ENCODE measurements at places on chromosomes 11 and 22.

- DNase-seq, result no peak
Observed at GRCh38 chr11:122137078-122137793, 21.2 kb upstream of the BLID start.

GRCh38 chr11:19557720-19558140 is 154.9 kb upstream of the NAV2 start:
- DNase-seq, result peak; percentile 63

DNA sequence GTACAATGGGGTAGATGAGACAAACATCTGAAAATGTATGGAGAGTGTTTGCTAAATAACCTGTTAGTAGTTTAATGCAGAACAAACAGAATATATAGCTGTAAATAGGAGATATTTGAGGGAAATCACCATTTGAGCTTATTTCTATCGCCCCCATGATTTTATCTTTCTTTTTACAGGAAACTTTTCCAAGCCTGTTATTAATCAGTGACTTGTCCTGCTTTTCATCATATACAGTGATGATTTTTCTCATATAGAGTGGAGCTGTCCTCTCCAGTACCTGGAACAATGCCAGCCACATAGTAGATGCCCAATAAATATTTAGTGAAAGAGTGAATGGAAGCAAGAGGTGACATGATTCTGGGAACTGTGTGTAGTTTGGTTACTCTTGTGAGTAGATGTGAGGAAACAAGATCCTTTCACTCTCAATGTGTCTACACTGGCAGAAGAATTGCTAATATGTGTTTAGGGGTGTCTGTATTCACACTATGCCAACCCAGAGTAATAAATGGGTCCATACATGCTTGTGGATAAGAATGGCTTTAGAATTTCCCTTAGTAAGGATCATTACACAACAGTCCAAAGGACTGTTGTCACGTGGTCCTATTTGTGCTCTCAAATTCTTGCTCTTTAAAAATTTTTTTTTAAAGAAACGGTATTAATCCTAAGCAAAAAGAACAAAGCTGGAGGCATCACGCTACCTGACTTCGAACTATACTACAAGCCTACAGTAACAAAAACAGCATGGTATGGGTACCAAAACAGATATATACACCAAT is 2.3 kb upstream of the PTS start:
- no peak for DNase-seq

GRCh38 chr11:85095239-85095638 is 531.9 kb downstream of the DLG2 start:
- DNase-seq, result no peak

- DNase-seq, result no peak
Observed at GRCh38 chr11:72001834-72002591, 3.3 kb downstream of the IL18BP start.

GRCh38 chr11:59218893-59219292 is 6.2 kb upstream of the MPEG1 start:
- DNase-seq, result no peak

Data from hematopoietic multipotent progenitor cell treated with erythropoietin and hydrocortisone succinate and interleukin-3 and kit ligand, for 15 days (in vitro differentiated cells).